ENCODE measurements at places on chromosomes 1 and 21.

DNA sequence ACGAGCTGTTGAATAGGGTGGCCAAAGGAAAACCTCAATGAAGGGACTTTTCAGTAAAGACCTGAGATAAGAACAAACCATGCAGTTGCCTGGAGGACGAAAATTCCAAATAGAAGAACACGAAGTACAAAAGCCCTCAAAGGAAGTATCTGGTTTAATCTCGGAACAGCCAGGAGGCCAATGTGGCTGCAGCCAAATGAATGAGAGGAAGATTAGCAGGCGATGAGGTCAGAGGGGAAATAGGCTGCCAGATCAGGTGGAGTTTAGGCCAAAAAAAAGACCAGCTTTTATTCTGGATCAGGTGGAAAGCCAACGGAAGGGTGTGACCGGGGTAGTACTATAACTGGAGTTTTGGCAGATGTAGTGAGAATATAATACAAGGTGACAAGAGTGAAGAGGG, 43.7 kb downstream of the SRSF11 start:
- no peak for DNase-seq

- DNase-seq: no peak
Measured at GRCh38 chr21:44290327-44291077, 4.8 kb downstream of the AIRE start.

GRCh38 chr21:42411197-42411869, 7.6 kb downstream of the UBASH3A start:
- DNase-seq: no peak

DNA sequence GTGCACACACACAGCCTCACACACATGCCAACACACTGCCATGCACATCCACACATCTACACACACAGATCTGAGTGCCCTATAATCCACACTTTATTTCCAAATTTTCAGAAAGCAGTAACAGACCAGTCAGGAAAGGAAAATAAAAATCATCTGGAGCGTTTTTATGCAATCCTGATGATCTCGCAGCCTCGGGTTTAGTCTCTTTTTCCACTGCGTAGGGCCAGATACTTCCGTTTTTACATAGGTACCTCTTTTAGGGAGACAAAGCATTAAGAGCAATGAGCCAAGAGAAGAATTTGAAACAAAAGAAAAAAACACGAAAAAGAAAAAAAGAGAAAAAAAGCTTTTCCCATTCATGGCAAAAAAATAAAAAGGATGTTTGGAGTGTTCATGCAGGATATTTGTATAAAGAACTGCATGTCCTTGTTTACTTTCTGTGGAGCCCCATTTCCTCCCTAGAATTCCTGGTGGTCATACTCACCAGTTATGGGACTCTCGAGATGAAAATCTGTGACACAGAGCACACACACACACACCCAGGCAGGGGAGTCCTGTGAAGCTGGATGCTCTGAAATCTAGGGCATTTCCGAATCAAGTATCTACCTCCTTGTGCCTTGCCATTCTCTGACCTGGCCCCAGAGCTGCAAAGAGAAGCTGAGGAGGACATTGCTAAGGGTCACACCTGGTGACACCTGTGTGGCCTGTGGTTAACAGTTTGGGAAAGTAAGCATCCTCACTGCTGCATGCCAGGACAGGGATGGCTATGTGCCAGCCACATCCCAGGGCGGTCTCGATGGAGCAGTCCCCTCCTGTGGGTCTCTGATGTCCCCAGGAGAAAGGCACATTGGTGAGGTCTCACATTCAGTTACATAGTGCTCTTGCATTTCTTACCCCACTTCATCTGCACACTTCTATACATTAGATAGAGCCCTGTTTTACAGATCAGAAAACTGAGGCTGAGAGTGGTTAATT, 83.6 kb downstream of the RUNX1 start:
- DNase-seq: no peak

DNA sequence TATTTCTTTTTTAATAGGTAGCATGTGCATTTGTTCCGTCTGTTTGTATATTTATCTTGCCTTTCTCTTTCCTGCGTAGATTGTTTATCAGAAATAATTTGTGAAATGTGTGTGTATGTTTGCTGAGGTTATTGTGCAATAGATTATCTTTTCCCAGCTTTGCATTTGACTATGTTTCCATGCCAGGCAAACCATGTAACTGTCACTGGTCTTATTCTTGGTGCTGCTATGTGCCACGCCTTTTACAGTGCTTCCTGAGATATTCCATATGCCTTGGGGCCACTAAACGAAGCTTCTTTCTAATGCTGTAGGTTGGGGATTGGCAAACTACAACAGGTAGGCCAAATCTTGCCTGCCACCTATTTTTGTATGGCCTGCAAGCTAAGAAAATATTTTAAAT, 598.8 kb downstream of the PLPP3 start:
- DNase-seq: no peak

GRCh38 chr1:116457946-116458604, 85.0 kb downstream of the ATP1A1 start:
- no peak for DNase-seq

- no peak for DNase-seq
Measured at GRCh38 chr21:33261635-33262034, 4.5 kb upstream of the IL10RB start.

DNA sequence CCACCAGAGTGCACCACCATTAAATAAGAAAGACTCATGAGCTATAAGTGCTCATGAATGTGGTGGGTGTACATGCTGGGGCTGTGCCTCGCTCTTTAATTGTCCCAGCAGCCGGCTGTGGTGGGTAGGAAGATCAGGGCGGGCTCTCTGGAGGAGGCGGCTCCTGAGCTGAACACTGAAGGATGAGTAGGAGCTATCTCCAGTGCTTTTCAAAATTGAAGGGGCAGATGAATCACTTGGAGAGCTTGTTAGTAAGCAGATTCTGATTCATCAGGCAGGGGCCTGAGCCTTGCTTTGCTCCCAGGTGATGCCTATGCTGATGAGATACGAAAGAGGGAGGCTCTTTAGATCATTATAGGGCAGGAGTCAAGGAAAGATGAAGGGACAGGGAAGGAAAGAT, 54.1 kb downstream of the ETS2 start:
- DNase-seq: no peak

GRCh38 chr1:168618886-168619285, 42.5 kb downstream of the XCL1 start:
- no peak for DNase-seq

DNA sequence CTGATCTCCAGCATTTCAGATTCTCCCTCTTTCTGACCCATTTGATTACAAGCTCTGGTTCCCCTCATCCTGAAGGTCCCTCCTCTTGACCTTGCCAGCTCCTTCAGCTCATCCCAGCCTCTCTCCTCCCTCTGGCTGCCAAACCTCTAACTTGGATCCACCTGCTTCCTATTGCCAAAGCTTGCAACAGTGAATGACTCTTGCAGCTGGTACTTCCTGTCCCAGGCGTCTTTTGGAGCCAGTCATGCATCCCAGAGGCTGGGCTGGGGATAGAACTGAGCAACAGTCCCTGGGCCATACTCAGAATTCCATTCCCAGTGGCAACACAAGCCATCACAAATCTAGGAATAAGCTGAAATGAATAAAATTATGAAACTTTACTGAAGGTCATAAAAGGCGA, 27.7 kb upstream of the SPOCD1 start:
- DNase-seq: no peak

DNA sequence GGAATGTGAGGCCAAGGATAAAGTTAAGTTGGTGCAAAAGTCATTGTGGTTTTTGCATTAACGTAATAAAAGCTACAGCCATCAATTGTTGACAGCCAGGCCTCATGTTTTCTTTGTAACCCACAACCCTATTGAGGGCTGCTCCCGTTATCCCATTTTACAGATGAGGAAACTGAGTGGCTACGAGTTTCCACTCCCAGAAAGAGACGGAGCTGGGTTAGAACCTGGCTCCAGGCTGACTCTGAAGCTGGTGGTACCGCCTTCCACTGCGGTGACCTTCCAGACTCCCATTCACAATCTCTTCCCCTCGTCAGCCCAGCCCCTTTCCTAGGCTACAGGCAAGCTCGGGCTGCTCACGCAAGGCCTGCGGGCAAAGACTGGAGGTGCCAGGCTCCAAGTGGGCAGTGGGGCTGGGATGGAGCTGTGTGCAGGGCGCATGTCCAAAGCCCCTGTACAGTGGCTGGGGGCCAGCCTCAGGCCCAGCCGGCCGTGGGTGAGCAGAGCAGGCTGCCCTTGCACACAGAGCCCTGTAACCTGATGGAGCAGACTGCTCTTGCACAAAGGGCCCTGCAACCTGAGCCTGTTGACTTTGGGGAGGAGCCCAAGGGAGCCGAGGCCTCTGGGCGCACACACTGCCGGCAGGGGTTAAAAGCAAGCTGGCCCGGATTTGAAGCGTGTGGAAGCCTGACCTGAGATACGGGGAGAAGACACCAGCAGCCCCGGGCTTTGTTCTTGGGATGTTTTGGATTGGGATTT, 97.4 kb upstream of the TMPRSS2 start:
- no peak for DNase-seq

- DNase-seq: no peak
Measured at GRCh38 chr1:23434260-23434775, 9.8 kb upstream of the TCEA3 start.

DNA sequence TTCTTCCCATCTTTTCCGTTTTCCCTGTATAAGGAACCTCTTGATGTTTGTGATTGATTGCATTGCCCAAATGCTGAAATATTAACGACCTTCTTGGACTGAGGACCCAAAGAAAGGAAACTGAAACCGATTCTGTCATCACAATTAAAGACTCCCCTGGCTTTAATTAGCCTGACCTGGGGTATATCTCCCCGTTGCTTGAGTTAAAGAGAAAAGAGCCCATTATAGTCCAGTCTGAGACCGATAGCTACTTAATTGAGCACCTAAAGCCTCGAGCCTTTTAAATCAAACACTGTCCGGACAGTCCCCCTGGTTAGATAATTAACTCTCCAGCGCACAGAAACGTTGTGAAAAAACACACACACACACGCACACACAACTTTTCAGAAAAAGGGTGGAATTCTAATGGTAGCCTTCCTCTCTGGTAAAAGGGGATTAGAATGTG, 8.0 kb downstream of the LMO4 start:
- DNase-seq: no peak

- no peak for DNase-seq
Measured at GRCh38 chr1:29630756-29631155, 394.4 kb downstream of the PTPRU start.

- no peak for DNase-seq
Measured at GRCh38 chr1:192763756-192764155, 45.1 kb upstream of the RGS2 start.

DNA sequence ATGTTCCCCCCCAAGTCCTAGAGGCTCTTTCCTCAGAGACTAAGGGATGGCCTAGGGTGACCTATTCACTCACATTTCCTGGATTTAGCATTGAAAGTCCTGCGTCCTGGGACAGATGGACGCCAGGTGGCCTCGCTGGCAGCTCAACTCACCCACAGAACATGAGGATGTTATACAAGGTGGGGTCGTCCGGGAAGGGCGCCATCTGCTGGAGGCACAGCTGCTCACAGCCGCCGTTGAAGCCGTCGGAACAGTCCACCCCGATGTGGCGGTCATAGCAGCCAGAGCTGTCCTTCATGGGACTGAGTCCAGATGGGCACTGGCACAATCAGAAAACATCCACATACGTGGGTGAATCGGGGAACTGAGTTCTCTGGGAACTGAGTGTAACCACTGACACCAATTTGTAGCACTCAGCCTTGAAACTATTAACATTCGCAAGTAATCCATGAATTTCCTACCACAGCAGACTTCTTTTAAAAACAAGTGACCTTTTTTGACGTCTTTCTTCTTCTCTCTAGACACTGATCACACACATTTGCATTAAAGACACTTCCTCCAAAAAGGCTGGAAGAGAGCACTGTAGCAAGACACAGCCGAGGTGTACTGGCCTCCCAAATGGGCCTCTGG, 215.4 kb downstream of the ASTN1 start:
- DNase-seq: no peak

GRCh38 chr1:185693654-185694053, 40.5 kb upstream of the HMCN1 start:
- DNase-seq: no peak

GRCh38 chr1:151723726-151724370, 2.5 kb downstream of the RIIAD1 start:
- no peak for DNase-seq

DNA sequence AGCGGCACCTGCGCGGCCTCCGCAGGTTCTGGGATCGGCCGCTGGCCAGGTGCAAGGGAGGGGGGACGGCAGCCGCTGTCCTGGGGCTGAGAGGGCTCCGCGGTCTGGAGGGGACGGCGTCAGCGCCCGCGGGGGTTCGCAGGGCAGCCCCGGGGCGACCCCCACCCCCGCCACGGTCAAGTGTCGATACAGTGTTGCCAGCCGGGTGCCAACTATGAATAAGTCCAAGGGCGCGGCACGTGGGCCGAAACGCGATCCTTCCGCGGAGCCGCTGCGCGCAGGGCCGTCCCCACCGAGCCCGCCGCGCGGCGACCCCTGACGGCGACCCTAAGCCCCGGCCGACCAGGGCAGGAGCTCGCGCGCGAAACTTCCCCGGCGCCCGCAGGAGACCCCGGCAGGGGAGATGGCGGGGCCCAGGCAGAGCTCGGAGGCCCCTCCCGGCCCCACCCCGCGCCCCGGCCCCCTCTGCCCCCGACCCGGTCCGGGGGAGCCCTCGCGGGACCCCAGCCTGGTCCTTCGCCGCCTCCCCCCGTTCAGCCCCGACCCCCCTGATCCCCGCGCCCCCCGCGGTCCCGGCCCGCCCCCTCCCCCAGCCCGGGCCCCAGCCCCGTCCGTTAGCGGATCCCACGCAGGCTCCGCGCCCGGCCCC, 586 bp upstream of the AGPAT3 start:
- peak; percentile 25 for DNase-seq

DNA sequence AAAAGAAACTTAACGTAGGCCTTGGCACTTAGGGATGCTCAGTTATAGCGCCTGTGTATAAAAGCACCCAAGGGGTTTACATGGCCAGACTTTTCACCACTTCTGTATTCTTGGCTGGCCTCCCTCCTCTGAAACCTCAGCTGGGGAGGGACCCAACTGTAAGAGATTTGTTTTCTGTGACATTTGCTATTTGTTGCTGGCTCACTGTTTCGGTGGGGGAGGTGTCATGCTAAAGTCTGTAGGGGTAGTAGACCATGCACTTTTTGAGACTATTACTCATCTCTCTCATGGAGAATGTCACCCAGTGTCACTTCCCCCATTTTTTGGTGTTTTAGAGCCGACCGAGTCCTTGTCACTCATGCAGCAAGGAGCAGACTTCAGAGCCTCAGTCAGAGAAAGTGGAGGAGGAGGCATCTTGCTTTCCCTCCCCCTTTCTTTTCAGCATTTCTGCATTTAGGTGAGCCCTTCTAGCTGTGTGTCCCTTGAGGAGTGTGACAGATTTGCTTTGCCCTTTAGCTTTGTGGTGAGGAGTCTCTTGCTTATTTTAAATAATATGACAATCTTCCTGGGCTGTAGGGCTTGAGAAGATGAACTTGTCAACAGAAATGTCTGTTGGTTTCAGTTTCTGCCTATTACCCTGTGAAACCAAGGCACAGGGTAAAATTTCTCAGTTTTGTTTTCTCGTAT, 160.1 kb downstream of the FASLG start:
- peak; percentile 66 for DNase-seq

DNA sequence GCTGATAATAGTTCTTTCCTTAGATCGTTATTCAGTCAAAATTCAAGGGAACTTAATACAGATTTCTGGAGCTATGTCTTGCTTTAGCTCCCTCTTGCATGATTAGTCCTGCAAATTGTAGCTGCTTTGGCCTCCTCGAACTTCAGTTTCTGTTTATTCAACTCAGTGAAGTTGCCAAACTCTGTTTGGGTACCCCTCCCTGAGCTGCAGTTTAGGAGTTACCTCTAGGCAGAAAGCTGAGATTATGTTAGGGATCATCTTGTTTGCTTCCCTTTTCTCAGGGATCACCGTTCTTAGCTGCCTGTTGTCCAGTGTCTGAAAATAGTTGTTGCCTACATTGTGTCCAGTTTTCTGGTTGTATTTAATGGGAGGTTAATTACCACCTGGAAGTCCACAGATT, 43.5 kb downstream of the SNX27 start:
- no peak for DNase-seq
